ENCODE measurements at places on chromosomes 16 and 17. TPM values are rescaled to one million over a fixed set of nuclear protein-coding genes. Genes with fewer than 3 reads are reported as not detected.

DNA sequence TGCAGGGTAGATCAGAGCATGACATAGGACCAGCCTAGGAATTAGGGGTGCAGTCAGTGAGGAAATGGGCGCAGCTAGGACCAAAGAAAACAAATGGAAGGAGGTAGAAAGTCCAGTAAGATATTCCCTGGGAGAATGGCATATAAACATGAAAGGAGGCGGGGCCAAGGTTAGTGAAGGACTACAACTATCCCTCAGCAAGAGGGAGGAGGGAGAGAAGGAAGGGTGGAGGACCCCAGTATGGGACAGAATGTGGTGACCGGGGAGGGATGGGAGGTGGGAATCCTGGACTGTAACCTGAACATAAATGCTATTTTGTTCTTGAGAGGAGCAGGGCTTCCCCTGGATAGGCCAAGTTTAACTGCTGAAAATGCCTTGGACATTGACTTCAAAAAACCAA lies 22.8 kb downstream of the ITGB3 start:
- no peak for DNase-seq

- DNase-seq, result no peak
These were observed 34.6 kb downstream of the PLCG2 start for GRCh38 chr16:81813648-81814047.

GRCh38 chr17:41917679-41918313 lies 955 bp downstream of the ACLY start:
- peak; percentile 45 for DNase-seq

DNA sequence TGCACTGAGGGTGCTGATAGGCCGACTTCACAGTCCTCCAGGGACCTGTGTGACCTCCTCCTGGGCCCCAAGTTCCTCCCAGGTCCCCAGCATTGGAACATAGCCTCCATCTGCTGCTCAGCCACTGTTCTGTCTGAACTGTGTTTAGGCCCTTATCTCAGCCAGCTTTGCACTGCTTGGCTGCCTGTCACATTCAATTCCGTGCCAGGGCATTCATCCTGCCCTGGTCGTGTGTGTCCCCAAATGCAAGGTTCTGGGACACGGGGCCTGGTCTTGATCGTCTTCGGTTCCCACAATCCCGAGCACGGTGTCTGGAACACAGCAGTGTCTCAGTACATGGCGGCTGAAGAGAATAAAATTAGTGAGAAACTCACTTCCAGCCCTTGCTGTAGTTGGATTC lies 69.9 kb upstream of the NFAT5 start:
- no peak for DNase-seq

DNA sequence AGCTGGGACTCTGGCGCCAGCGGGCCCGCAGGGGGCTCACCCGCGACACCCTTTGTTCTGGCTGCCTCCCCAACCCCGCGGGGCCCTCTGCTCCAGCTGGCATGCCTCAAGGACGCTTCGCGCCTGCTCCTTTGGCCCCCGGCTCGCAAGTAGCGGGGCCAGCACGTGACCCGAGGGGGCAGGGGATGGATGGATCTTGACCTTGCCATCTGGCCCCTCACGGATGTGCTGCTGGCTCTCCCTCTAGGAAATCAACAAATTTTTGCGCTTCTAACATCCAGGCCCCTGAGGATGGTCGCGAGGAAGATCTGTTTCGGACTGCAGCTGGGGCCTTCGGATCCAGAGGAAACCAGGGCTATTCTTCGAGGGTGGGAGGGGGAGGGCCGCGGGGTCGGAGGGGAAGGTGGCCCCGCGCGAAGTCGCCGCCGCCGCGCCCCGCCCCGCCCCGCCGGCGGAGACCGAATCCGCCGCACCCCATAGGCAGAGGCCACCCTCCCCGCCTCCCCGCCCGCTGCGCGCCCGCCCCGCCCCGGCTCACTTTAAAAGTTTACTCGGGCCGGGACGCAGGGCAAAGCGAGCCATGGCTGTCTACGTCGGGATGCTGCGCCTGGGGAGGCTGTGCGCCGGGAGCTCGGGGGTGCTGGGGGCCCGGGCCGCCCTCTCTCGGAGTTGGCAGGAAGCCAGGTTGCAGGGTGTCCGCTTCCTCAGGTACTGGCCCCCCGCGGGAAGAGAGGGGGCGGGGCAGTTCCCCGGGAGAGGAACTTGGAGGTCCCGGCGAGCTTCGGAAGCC lies at the start of gene ACSF2:
Gene ACSF2, plus strand, starts transcription at position 537 of the 790 bp plus-strand sequence. Its CDS starts 44 bp downstream, at position 581.
- peak; percentile 51 for DNase-seq

GRCh38 chr17:10648956-10649355 lies 8.2 kb downstream of the MYH3 start:
- DNase-seq, result no peak

RAB37 gene
- total RNA-seq, result 0.20 TPM

DNA sequence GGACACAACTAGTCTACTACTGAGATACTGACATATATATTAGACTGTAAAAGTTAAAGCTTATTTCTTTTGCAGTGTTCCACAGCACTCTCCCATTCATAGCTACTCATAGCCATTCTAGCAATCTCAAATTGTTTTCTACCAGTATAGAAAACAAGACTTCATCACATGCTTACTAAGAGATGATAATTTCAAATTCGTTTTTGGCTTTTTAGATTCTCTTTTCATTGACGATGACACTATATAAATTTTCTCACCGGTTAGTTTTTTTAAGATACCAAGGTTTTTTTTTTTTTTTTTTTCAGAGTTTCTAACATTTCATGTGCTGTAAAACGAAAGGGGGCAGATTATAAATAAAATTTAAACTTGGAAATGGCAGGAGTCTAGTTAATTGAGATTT lies 17.9 kb downstream of the IKZF3 start:
- no peak for DNase-seq

DNA sequence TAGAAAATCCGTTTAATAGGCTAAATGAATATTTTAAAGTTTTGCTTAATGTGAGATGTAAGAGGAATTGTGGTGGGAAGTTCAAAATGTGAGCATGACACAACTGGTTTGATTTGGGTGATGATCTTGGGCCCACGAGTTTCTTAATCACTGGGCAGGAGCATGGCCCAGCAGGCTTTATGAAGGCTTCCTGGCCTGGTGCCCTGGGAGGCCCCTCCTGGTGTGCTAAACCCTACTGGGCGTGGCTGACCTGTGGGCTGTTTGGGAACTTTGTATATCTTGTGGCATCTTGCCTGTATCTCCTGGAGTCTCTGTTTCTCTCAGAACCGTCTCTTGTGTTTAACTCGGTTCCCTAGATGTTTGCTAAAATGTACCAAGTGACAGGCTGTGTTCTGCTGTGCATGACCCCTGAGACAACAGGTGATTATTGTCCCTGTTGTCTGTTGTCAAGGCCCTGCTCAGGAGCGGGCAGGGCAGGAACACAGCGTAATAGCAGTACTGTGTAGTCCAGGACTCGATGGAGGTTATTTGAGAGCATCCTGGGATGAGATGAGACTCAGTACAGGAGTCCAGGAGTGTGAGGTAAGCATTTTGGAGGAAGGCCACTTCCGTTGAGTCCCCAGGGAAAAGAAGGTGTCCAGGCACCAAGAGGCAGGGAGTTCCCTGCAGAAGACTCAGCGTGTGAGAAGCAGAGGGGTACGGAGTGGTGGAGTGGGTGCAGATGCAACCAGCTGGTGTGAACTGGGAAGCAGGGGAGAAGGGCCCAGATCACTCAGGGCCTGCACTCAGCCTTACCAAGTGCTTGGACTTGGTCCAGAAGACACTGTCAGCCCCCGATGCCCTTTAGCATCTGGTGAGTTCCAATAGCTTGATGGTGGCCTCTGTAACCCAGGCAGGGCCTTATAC lies 48.5 kb downstream of the B9D1 start:
- peak; percentile 24 for DNase-seq

CCL4 gene
- total RNA-seq, result not detected

DNA sequence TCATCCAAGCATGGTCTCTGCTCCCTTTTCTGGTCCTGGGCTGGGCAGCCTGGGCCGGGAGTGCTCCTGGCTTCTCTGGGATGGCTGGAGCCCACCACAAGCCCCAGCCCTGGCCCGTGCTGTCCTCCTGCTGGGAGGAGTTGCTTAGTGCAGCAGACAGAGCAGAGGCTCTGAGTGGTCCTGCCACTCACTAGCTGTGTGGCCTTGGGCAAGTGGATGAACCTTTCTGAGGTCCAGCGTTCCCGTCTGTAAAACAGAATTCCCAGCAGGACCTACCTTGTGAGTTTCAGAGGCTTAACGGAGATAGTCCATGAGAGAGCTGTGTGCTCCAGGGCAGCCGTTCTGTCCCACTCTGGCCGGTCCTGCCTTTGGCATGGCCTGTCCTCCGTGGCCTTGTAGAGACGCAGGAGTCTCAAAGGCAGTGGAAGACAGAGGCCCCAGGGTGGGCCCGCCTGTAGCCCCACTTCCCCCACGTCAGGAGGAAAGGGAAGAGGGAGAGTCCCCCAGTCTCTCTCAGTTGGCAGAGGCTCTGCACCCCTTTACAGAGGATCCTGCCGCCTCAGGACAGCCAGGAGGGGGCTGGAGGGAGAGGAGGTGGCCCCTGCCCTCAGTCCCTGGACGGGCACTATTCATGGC lies 7.8 kb downstream of the MYO15B start:
- no peak for DNase-seq

- no peak for DNase-seq
These were observed 396.6 kb upstream of the ASIC2 start for GRCh38 chr17:33689725-33690124.

- no peak for DNase-seq
These were observed 4.4 kb upstream of the SOX8 start for GRCh38 chr16:977081-977701.

SPAG5 gene
- 12.4 TPM for total RNA-seq

LUC7L3 gene
- total RNA-seq, result 17.1 TPM

TBX2 gene
- under 0.01 TPM for total RNA-seq

- DNase-seq, result no peak
These were observed 128.4 kb downstream of the CDH11 start for GRCh38 chr16:64993464-64993863.

OR4D1 gene
- not detected for total RNA-seq

DNA sequence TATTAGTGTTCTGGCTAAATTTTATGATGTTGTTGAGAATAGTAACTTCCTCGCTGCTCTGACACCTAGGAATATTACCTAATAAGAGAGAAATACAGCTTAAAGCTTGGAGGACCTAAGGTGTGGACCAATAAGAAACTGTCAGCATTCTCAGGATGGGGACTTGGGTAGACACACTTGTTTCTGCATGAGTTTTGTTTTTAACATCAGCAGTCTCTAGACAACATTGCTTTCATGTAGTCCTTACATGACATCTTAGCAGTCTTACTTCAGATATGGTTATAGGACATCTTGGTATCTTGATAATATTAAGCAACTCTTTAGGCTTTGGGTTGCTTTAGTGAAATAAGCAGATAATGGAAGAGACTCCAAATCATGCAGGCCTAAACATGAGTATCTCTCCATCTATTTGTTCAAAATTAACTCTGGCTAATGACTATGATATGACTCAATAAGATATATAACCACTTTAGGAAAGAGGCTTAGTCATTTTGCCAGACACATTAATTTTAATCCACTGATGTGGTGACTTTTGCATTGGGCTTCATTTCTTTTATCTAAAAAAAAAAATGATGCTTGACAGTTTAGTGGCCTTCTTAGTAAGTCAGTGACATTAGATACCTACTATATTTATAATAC lies 84.5 kb downstream of the WNT3 start:
- DNase-seq, result peak; percentile 39

FAM171A2 gene
- total RNA-seq, result 8.1 TPM

GRCh38 chr17:34423978-34424813 lies 61.2 kb upstream of the CCL1 start:
- DNase-seq, result no peak

Measured in lung microvascular endothelial cell (primary cell).